ENCODE measurements at places on chromosomes 1 and 21.

- no peak for DNase-seq
Observed at GRCh38 chr1:223742856-223743517, 30.6 kb downstream of the CAPN2 start.

DNA sequence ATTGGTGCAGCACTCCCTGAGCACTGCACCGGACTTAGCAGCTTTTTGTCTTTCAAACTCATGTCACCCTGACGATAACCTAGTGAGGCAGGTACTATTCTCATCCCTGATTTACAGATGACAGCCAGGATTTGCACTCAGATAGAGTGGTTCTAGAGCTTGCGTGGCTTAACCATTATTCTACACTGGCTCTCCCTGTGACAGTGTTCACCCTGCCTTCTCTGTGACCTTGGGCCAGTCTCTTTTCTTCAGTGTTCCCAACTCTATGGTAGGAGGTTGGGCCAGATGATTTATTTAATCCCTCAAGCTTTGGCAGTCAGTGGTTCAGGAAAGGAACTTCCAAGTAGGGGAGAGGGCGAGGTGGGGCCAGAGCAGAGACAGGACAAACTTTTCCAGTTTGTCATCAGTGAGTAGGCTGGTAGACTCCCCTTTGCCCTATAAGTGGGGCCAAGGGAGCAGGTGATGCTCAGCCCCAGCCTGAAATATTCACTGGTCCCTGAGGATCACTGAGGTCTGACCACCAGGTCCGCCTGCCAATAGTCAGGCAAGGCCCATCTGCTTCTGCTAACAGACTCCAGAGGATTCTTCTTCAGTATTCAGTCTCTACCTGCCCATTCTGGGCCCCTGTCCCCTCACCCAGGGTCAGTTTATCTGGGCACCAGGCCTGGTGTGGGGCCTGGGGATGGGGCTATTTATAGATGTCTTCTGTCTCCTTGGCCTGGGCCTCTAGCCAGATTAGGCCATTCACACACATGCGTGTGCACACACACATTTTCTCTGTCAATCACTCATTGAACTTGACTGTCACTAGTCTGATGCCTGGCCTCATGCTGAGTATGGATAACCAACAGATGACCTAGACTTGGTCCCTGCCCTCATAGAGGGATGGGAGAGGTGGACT, 8.8 kb upstream of the FABP3 start:
- no peak for DNase-seq

DNA sequence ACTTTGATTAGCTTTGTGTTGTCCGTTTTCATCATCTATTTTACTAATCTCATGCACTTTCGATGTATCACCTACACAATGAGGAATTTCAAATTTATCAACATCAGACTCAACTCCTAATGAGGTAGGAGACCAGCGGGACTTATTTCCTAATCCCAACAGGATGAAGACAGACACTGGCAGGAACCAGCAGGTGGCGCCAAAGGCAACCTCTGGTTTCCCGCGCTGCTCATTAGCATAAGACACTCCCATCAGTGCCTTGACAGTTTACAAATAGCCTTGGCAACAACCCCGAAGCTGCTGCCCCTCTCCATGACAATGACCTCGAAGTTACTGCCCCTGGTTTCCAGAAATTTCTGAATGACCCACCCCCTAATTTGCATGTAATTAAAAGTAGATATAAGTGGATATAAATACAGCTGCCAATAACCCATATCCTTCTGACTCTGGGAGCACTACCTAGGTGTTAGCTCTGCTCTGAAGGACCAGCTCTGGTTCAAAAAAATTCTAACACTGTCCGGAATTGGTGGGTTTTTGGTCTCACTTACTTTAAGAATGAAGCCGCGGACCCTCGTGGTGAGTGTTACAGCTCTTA, 974.8 kb downstream of the ADGRL2 start:
- no peak for DNase-seq

DNA sequence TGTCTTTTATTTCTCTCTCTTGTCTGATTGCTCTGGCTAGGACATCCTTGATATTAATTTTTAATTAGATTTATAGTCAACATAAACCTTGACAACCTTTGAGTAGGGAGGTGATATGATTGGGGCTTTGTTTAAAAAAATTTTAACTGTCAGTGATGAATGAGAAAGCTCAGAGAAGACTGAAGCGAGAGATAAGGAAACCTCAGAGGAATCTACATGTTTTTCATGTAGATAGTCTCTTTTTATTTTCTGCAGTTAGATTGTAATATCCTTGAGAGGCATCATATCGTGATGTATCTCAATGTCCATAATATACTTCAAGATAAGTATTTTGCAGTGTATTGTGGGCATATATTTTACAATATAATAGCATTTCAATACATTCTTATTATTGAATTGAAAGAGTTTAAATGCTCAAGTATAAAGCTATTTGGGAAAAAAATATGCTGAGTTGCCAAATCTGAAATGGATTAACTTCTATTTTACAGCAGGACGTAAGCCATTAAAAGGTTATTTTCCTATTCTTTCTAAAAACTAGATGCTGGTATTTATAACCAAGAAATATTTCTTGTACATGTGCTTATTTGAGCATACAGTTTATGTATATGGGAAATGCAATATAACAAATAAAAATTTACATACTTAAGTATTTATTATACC, 802.4 kb upstream of the ADGRL4 start:
- no peak for DNase-seq

DNA sequence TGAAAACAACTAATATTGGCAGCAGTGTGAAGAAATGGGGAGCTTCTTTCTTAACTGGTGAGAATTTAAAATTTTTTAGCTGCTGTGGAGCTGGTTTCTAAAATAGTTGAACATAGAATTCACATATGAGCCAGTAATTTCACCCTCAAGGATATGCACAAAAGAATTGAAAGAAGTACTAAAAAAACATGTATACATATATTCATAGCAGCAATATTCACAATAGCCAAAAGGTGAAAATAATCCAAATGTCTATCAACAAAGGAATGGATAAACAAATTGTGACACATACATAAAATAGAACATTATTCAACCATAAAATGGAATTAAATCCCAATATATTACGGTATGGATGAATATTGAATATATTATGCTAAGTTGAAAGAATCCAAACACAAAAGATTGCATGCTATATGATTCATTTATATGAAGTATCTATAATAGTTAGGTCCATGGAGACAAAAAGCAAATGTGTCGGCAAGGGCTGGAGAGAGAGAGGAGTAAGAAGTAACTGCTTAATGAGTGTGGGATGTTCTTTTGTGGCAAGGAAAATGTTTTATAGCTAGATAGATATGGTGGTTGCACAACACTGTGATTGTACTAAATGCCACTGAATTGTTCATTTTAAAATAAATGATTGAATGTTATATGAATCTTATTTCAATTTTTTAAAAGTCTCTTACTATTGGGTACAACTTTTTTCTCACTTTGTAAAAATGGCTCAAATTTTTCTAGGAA, 14.8 kb upstream of the COL11A1 start:
- no peak for DNase-seq

GRCh38 chr1:160615660-160616059, 31.2 kb downstream of the SLAMF1 start:
- no peak for DNase-seq

- DNase-seq = no peak
Observed at GRCh38 chr1:53206735-53207379, 10.2 kb downstream of the CPT2 start.

- DNase-seq = no peak
Observed at GRCh38 chr1:203556047-203556851, 62.3 kb downstream of the OPTC start.

GRCh38 chr1:204989266-204990058, 53.5 kb upstream of the CNTN2 start:
- peak; percentile 88 for DNase-seq

DNA sequence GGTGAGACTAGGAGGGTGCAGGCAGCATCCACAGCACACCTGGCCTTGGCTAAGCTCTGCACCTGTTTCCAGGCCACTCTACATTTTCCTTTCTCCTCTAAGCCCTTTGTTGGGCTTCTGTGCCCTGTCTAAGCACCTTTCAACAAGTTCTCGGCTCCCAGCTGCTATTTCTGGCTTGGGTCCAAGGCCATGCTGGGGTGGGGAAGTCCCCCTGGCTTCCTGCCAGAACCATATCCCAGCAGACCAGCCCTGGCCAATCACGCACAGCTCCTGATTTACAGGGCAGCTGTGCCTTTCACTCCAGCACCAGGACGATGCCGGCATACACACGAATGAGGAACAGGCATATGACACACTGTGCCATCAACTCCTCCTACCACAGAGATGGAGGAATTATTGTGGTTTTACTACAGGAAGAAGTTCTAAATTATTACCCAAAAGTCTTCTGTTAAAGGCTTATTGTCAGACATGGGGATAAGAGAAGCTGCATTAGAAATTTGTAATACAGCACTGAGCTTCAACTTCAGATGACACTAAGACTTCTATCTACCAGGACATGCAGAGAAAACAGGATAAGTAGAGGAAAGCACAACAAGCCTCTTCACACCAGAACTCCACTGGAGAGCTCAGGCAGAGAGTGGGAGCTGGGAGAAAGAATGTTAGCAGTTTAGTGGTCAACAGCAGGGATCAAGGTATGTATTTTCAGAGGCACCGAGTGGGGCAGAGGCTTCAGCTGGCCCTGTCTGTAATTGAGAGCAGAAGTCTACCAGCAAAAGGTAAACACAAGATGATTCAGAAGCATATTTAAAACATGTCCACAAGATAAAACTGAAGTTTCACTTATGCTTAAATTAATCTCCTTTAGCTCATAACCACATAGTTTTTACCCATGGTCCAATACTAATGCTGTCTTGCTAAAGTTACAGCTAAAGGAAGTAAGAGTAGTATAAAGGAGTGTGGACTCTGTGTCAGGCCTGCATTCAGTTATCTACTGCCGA, 37.4 kb downstream of the TRIT1 start:
- DNase-seq = peak; percentile 100

DNA sequence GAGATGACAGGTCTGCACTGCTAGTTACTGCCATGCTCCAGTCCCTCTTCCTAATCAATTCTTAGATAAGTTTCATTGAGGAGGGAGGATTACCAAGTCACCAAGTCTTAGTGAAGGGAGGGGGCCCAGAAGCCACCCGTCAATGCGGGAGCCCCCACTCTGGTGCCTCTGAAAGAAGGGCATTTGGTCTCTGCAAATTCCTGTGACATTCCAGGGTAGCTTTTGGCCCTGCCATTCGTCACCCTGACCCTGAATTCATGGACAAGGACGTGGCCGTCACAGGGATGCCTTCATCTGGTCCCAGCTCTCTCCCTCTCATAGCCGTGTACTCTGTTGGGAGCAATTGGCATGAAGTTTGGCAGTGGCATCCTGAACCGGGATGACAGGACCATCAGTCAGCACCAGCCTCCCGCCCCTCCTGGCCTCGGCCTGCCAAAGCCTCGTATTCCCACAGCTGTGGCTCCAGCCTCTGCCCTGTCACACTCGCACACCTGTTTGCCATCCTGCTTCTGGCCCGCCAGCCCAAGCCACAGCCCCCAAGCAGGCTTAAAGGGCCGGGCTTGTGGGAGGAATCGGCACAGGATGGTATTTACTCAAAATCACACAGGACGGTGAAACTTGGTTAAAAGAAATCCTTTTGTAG, 150.7 kb downstream of the CLIC6 start:
- DNase-seq = no peak

DNA sequence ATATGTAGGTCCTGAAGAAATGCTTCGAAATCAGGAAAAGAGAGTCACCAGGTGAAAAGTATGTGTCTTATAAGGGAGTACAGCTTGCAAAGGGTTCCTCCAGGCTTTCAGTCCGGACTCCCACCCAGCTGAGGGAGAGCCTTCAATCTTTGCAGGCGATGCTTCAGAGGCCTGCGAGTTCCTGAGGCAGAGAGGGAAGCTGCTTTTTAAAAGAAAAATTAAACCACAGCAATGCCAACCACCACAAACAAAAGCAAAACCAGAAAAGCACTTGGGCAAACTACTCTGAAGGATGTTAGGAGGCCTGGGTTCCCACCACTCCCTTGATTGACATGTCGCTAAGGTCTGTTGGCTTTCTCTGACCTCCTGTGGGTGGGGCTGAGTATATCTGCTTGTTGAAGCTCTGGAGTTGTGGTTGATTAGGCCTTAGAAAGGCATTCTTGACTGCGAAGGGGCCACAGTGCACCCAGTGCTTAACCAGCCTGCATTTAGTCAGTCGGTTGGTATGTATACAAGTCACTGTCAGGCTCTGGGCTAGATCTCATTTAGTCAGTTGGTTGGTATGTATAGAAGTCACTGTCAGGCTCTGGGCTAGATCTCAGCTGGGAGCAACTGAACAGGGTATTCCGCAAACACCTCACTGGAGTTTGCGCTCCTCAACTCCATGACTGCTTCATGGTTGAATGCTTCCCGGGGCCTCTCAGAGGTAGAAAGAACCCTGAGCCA, 1.2 kb downstream of the NIPAL3 start:
- DNase-seq = no peak

DNA sequence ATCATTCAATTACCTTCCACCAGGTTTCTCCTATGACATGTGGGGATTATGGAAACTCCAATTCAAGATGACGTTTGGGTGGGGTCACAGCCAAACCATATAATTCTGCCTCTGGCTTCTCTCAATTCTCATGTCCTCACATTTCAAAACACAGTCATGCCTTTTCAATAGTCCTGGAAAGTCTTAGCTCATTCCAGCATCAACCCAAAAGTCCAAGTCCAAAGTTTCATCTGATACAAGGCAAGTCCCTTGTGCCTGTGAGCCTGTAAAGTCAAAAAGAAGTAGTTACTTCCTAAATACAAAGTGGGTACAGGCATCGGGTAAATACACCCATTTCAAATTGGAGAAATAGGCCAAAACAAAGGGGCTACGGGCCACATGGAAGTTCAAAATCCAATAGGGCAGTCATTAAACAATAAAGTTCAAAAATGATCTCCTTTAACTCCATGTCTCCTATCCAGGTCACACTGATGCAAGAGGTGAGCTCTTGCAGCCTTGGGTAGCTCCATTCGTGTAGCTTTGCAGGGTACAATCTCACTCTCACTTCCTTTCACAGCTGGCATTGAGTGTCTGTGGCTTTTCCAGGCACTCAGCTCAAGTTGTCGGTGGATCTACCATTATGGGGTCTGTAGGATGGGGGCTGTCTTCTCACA, 112.9 kb downstream of the FCRL5 start:
- DNase-seq = no peak

DNA sequence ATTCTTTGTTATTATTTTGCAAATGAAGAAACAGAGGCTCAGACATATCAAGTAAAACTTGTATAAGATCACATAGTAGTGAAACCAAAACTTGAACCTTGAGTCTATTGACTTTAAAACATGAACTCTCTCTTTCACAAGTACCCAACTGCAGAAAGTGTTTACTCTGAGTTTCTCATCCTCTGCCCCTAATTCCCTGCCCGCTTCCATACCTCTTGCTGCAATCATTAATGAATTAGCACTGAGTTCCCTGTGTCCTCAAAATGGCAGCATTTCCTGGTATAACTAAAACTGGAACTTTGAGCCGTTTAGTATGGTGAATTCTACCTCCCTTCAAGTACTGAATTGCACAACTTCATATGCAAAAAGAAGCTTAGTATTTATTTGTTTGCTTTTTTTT, 147.7 kb upstream of the DNAH14 start:
- no peak for DNase-seq

DNA sequence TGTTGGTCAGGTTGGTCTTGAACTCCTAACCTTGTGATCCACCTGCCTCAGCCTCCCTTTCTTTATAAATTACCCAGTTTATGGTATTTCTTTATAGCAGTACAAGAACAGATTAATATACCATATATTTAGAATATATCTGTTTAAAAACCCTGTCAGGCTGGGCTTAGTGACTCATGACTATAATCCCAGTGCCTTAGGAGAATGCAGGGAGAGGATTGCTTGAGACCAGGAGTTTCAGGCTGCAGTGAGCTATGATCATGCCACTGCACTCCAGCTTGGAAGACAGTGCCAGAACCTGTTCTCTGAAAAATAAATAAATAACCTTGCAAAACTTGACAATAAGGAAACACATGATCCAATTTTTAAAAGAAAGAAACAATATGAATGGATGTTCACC, 43.9 kb downstream of the ZNF684 start:
- no peak for DNase-seq

Data from NCI-H1694 treated with DMSO at 0.1 percent for 48 hours (cell line).